Activated naive CD4-positive, alpha-beta T cell treated with anti-CD3 and anti-CD28 coated beads, Interleukin-2, amount 50 U/mL, for 72 hours (primary cell): ENCODE measurements at places on chromosomes 1 and 21.

- DNase-seq, result no peak
These were observed 40.7 kb downstream of the VTCN1 start for GRCh38 chr1:117169871-117170596.

GRCh38 chr1:220278991-220279390, 6.7 kb upstream of the RAB3GAP2 start:
- no peak for DNase-seq

- DNase-seq, result no peak
These were observed 157.7 kb downstream of the HHIPL2 start for GRCh38 chr1:222390181-222390580.

GRCh38 chr1:201356701-201357100, 20.8 kb downstream of the TNNT2 start:
- DNase-seq, result no peak

- no peak for DNase-seq
These were observed 325.1 kb downstream of the HHAT start for GRCh38 chr1:210653771-210654170.

DNA sequence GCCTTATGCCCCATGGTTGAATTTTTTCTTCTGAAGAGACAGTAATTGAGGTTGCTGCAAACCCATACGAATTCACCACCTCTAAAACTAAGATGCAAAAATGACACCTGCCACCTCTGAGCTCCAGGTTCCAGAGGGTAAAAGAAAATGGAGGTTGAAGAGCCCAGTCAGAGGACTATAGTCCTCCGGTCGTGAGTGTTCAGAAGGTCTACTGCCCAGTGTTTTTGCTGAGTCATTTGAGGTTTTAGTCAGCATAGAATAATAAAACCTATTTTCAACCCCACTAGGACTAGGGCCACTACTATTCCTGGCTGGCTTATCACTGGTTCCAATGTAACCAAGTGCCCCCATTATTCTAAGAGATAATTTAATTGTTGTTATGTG, 12.9 kb upstream of the SLAMF7 start:
- DNase-seq, result no peak

GRCh38 chr1:7052701-7053100, 267.4 kb downstream of the CAMTA1 start:
- no peak for DNase-seq

- no peak for DNase-seq
These were observed 15.5 kb upstream of the CNN3 start for GRCh38 chr1:94942171-94943128.

GRCh38 chr1:235739124-235739523, 89.5 kb upstream of the GNG4 start:
- DNase-seq, result no peak

GRCh38 chr21:32887026-32887425, 115.5 kb upstream of the PAXBP1 start:
- no peak for DNase-seq

DNA sequence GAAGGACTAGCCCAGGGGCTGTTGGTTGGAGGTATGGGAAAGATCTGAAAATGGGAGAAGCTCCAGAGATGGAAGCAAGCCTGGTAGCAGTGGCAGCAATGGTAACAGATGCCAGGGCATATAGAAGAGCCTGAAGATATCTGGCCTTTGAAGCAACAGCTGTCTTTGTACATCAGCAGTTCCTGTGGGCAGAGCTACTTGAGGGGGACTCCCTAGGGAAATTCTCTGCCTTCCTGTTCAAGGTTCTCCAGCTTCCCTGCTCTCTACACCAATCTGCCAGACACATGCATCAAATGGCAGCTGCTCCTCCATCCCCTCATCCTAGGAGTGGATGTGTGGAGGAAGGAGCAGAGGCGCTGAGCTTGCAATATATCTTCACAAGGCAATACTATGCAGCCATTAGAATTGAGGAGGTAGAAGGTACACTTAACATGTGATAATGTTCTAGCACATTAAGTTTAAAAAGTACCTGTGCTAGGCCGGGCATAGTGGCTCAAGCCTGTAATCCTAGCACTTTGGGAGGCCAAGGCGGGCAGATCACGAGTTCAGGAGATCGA, 2.2 kb downstream of the TMEM35B start:
- no peak for DNase-seq

GRCh38 chr1:208369045-208369444, 124.9 kb upstream of the PLXNA2 start:
- no peak for DNase-seq

- DNase-seq, result no peak
These were observed 68.0 kb downstream of the DISC1 start for GRCh38 chr1:231694465-231695077.

GRCh38 chr1:113027449-113027848, 45.5 kb upstream of the LRIG2 start:
- DNase-seq, result no peak

GRCh38 chr1:172390301-172390682, 30.2 kb upstream of the C1orf105 start:
- DNase-seq, result no peak

DNA sequence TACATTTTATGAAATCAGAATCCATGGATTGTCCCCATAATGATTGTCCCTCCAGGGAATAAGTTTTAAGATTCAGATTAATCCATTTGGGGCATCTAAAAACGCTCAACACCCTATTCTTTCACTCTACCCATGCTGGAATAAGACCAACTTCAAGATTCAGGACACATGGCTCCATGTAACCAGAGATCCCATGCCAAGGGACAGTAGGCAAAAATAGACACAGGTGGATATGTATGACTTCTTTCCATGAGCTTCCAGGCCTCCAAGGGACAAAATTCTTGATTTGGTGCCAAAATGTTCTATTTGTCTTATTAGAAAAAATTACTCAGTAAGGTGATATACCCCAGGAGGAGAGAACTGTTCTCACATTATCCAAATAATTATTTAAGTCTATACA, 178.8 kb downstream of the NRIP1 start:
- no peak for DNase-seq

- DNase-seq, result no peak
These were observed 14.0 kb upstream of the ALX3 start for GRCh38 chr1:110084227-110085078.

- DNase-seq, result no peak
These were observed 5.7 kb downstream of the DOCK7 start for GRCh38 chr1:62682531-62682930.

DNA sequence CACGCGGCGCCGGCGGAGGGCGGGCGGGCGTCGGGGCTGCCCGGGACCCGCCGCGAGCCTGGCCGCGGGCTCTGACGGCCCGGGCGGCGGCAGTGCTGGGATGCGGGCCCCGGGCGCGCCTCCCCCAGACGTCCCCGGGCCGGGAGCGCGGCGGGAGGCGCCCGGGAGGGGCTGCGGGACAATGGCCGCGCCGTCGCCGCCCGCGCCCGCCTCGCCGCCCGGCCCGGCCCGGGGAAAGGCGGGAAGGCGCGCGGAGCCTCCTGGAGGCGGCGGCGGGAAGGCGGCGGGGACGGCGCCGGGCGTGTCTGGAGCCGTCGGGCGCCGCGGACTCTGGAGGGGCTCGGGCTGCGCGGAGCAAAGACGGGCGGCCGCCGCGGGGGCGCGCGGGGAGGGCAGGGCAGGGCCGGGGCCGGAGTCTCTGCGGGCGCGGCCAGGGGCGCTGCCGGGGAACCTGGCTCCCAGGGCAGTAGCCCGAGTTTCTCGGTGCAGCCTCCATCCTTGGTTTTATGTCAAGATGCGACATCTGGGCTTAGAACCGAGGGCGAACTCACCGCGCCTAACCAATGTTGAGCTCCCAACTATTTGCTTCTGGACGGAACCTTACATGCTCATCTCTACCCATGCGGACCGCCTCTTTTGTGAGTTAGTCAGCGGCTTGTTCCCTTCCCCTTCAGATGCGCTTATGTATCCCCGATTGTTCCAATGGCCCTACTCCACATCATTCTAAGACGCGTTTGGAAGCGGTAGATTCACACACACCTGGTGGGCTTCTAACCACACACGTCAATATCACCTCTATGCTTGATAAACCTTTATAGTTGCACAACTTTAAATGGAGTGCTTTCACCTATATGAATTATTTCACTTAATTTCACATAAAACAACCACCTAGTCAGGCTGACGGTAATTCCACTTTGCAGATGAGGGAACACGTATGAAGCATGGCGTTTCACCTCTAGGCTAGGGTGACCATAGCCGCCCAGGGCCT, 651 bp downstream of the ZBTB8A start:
- DNase-seq, result peak; percentile 9

GRCh38 chr21:31286621-31287020, 57.4 kb downstream of the TIAM1 start:
- DNase-seq, result no peak

- DNase-seq, result no peak
These were observed 16.0 kb downstream of the KRTAP19-8 start for GRCh38 chr21:31022306-31022705.

DNA sequence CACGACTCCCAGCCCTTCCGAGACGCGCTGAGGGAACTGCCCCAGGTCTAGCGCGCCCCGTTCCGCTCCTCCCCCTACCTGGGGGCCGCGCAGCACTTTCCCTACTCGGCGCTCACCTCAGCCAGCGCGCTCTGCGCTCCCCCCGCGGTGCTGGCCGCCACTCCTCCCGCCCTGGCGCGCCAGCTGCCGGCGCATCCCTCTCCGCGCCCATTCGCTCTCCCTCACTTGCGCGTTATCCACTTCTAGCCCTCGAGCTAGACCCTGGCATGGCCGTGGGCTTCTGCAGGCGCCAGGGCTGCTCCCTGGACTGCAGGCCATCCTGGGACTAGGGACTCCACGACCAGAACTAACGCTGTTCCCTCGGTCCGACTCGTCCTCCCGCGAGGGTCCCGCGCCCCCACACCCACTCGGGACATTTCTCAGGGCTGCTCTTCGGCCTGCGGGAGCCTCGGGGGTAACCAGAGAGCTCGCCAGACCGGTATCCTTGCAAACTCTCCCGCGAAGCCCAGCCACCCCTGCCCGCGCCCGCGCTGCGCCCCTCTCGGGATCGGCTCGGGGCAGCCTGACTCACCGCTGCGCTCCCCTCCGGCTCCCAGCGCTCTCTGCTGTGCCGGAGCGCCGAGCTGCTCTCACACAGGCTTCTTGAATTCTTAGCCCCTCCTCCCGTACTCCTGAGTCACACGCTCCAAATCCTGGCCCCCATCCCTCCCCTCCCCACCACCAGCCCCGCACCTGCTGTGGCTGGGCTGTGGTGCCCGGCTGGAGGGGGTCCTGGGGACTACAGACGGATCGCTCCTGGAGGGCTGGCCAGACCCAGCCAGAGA, at the start of gene NGF:
TSS of gene NGF (minus strand) at position 617 of the 824 bp plus-strand sequence. CDS start 51,454 bp downstream, outside the sequence.
- no peak for DNase-seq

- no peak for DNase-seq
These were observed 199.6 kb downstream of the LTN1 start for GRCh38 chr21:28793043-28793442.

GRCh38 chr21:45380566-45380965, 24.4 kb upstream of the COL18A1 start:
- no peak for DNase-seq

DNA sequence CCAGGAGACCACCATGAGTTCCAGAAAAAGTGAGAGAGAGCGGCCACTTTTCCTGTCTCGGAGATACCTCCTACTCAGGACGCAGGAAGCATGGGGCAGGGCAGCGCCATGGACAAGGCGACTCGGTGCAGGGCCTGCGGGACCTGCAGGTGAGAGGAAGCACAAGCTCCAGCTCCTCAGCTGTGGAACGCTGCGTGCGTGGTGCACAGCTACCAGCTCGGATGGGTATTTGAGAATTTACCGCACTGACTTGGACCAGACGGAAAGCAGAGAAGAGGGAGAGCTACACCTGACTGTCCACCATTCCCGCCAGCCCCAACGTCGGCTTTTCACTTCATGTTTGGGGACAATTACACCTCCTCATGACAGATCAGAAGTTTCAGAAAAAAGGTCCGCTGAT, 8.2 kb upstream of the CDK11A start:
- DNase-seq, result no peak

DNA sequence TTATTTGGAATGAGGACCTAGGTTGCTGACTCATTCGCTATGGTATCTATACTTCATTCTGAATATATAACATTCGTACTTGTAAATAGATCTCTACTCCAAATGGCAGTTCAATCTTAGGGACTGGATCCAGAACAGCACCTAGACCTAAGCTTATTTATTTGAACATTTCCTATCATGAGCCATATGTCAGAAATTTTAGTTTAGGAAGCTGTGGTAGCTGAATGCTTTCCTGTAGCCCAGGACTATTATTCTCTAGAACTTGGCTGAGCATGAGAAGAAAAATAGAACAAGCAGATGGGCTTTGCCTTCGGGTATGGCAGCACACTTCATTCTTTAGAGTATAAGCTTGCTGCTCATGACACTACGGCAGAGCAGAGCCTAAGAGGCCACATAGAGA, 1114.4 kb upstream of the B3GALT2 start:
- DNase-seq, result no peak

DNA sequence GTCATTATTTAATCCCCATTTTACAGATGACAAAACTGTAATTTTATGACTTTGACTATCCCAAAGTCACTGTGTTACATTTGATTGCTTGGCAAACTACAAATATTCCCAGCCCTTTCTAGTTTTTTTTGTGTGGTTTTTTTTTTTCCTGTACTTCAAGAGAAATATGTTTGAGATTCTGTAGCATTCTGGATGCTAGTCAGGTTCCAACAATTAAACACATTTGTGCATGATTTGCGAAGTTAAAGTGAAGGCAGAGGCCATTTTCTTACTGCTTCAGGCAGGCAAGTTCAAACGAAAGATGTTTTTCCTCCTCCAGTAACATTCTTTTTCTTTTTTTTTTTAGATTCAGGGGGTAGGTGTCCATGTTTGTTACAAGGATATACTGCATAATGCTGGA, 107.9 kb upstream of the SERTAD4 start:
- no peak for DNase-seq

DNA sequence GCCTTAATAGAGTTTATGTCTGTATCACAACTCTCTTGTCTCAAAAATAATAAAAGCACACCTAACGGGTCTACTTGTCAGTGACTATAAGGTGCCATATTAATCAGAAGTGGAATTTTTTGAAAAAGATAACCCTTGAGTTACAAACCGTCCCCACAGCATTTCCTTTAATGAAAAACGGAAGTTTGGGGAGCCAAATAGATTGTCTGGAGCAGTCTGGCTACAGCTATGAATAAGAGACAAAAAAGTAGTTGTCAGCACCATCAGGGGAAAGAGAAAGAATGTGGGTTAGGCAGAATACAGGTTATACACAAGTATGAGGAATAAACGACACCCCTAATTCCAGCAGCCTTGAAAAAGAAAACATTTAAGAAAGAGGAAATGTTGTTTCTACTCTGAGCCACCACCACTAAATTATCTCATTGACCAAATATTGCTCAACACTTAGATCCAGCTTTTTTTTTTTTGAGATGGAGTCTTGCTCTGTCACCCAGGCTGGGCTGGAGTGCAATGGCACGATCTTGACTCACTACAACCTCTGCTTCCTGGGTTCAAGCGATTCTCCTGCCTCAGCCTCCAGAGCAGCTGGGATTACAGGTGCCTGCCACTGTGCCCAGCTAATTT, 29.4 kb upstream of the USP24 start:
- DNase-seq, result no peak

DNA sequence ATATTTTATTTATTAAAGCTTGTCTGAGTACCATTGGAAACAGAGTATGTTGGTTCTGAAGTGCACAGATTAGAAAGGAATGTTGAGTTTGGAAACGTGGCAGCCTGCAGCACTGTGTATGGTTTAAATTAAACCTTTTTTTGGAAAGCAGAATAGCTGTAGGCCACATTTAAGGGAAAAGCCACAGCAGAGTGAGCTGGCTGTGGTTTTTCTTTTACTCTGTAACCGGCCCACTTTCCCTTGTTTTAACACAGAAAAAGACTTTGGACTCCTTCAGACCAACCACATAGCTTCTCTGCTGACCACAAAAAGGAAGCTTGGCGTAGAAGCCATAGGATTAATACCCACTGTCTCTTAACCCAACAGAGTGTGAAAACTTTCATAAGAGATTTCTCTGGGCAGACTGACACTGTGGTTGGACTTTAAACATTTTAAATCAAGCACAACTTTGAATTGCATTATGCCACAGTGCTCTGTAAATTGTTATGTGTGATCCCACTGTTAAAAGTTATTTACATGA, 75.2 kb downstream of the NFIA start:
- DNase-seq, result no peak
